MV-4-11 (cell line): ENCODE measurements at places on chromosomes 6 and 20.

DNA sequence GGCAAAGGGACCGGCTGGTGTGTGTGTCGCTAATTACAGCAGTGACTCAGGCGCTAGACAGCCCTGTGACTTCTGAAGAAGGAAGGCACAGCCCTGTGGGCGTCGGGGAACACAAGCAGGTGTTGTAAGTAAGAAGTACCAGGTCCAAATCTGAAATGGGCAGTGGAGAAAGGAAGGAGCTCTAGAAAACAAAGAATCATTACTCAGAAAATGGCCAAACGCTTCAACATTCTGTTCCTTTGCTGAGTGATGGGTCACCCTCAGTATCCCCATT, 106.8 kb downstream of the PXDC1 start:
- no peak for DNase-seq

GRCh38 chr6:4480788-4481735, 295.1 kb upstream of the CDYL start:
- DNase-seq = no peak

- DNase-seq = no peak
Measured at GRCh38 chr6:49198015-49198414, 265.0 kb downstream of the MMUT start.

DNA sequence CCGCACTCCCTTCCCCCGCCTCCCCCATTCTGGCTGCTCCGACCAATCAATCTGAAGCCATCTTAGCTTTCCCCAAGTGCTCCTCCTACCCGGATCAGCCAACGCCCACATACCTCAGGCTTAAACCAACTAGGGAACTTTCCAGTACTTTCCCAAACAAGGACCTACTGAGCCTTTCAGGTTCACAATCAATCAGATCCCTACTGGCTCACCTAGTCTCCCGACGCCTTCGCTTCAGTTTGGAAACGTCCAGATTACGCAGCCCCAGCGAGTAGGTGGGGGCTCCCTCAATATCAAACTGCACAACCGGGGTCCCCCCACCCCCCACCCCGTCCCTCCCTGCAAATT, 432 bp downstream of the HSPA1L start:
- peak; percentile 85 for DNase-seq
